ENCODE measurements at places on chromosomes 2 and 18.
A peak's percentile ranks its signal among the peaks of the same experiment; 100 is the strongest.

DNA sequence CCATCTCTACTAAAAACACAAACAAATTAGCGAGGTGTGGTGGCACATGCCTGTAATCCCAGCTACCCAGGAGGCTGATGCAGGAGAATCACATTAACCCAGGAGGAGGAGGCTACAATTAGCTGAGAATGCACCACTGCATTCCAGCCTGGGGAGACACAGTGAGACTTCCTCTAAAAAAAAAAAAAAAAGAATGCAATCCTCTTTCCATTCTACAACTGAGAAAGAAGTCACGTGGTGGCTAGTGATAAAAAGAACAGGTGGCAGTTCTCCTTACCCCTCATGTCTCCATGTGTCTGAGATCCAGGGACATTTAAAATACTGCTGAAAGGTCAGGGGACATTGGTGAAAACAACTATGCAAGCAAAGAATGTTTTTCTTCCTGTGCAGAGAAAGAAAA is 24.4 kb upstream of the GPR39 start:
- no peak for DNase-seq

DNA sequence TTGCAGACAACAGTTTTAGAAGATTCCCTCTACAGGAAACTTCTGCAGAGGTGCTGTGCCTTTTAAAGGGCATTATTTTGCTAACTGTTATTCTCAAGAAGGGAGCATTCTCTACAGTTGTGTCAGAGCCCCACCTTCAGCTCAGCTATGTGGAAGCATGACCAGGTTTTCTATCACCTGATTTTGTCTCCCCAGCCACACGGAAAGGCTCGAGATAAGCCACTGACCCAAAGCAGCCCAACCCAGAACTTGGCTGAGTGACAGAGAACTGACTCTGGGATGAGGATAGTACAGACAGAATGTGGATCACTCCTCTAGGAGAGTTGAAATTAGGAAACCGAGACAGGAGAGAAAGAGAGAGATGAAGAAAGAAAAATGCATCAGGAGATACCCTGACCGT is 10.7 kb downstream of the COL4A4 start:
- DNase-seq, result peak; percentile 2

DNA sequence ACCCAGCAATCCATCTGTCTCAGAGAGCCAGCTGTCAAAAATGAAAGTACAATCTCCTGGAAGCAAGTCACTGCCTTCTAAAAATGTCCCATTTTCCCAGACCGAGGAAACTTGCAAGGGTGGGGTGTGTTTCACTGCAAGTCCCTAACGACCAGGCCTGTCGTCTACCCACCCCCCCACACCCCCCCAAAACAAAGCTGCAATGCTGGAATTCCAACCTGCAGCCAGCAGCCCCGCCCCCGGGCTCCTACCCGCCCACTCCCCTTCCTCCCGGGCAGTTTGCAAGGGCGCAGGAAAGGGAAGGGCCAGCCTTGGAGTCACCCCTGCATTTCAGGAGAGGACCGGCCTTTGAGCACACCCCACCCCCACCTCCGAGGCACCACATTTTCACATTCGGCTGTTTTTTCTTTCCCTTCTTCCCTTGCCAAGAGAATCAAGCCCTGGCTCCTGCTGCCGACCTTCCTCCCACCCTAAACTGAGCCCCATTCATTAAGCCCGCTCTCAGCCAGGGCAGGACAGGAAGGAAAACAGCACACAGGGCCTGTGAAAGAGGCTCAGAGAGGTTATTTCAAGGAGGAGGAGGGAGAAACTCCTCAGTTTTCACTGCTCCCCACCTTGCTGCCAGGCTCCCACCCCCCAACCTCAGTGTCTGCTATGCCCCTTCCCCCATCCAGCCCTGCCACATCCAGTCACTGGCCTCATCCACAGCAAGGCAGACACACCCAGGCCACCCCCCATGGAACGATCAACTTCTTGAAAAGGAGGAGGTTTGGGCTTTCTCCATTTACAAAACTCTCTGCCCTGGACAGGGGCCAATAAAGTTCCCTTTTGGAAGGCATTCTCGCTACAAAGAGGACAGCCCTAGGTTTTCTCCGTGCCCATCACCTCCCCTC is 11.3 kb downstream of the SMAD7 start:
- no peak for DNase-seq

DNA sequence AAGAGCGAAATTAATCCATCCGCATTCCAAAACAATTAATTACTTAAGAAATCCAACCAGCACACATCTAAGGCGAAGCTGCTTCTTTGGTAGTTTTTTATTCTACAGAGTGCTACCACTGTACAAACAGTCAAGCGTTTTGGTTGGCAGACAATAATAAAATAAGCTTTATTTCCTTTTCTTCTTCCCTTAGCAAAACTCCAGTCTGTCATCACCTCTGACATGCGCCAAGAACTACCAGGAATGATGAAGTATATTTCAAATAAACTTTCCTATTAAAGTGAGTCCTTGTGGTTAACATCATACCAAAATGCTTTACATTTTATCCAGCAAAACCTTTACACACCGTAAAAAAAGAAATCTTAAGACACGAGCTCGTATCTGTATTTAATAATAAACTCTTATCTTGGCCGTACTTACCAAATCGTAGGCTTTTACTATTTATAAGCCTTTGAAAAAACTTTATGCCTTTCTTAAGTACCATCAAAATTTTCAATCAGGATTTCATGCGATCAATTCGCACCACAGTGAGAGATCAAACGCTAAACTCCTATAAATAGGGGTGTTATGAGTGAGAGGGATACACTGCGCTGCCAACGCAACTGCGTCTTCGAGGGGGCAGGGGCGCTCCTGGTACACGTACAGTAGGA is 1.3 kb downstream of the ATL2 start:
- DNase-seq, result peak; percentile 29

GRCh38 chr2:60873381-60873780 is 8.0 kb upstream of the REL start:
- DNase-seq, result no peak

DNA sequence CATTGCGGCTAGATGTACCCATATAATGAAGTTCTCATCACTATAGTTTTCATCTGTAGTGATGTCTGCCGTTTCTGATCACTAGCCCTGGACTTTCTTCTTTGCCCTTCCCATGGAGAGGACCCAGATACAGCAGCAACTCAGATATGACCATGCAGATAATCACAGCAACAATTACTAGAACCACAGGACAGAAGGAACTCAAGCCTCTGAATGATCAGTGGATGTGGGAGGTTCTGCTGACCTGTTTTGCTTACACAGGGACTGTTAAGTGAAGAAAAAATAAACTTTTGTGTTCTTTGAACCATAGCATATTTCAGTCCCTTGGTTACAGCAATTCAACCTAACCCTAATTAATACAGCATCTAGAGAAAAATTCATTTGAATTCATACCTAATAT is 62.7 kb downstream of the ACVR1 start:
- no peak for DNase-seq

DNA sequence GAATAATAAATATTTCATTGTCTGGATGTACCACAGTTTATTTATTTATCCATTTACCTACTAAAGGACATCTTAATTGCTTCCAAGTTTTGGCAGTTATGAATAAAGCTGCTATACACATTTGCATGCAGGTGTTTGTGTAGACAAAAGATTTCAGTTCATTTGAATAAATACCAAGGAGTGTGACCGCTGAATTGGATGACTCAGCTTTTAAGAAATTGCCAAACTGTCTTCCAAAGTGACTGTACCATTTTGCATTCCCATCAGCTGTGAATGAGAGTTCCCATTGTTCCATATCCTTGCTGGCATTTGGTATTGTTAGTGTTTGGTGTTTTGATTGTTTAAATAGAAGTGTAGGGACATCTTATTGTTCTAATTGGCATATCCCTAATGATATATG is 36.2 kb upstream of the FMNL2 start:
- DNase-seq, result no peak

DNA sequence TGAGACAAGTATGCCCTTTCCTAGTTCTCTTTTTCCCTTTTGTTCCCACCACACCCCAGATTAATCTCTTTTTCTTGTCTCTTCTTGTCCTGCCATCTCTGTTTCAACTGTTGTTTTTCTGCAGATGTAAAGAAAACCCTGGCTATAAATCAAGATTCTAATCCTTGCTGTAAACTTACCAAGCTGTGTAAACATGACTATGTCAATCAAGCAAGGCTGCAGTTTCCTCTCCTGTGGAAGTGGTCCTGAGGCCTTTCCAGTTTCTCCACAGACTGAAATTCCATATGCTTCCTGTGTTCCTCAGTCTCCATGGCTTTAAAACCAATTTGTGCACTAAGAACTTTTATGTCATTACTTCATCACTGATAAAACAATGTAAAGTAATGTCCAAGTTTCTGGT is 288.8 kb upstream of the PIK3C3 start:
- DNase-seq, result no peak

DNA sequence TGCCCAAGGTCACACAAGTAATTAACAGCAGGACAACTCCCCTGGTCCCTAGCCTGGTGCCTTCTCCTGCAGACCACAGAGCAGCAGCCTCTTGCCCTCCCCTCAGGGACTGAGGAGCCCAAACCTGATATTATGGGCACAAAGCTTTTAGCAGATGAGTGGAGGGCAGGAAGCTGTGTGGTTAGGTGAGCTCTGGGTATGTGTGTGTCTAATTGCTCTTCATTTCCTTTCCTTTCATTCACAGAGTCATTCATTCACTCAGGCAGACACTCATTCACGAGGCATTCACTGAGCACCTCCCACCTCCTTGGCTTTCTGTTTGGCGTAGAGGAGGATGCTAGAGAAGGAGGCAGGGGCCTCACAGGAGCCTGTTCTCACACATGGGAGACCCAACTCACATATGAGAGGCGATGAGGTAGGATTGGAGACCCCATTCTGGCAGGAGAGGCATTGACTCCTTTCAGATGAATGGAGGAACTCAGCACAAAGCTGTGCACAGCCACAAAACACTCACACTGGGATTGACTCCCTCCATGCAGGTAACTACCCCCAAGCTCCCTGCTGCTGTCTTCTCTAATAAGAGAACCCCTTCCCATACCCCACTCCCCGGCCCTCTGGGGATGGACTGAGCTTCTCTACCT is 306.8 kb upstream of the SKOR2 start:
- DNase-seq, result no peak

GRCh38 chr2:80703532-80703931 is 399.0 kb upstream of the LRRTM1 start:
- DNase-seq, result no peak

DNA sequence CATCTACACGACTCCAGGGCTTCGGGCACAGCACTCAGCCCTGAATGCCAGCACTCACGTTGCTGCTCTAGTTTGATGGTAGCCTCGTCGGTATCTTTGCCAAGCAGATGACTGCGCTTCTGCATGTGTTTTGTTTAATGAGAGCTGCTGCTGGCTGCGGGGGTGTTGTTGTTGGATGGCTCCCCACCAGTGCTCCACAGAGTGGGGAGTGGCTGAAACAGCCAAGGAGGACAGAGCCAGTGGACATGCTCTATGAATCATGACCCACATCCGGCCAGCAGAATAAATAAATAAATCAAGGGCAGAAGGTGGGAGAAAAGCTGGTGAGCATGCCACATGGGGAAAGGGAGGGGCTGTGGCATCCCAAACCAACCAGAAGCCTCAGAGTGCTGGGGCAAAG is 131.2 kb upstream of the SOX11 start:
- no peak for DNase-seq

DNA sequence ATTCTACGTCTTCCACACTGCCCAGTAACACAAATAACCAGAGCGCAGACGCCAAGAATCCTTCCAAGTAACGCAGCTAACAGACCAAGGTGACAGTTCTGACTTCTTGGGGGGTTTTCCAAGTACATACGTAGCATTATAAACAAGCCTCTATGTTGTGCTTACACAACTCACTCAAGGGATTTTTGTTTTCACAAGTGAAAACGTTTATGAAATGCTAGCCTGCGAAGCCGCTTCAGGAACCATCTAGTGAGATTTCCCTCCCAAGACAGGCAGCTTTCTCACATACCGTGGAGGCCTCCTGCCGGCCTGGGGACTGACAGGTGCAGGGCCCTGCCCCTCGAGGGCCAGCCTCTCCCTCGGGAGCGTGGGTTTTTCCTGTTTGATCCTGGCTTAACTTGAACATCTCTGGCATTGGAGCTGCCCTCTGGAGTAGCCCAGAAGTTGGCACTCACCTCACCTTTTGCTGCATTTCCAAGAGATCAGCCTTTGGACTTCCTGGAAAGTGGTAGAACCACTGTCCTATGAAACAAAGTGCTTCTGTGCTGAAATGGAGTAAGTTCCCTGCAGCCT is 151.1 kb downstream of the MBP start:
- no peak for DNase-seq

GRCh38 chr2:204177977-204178522 is 241.5 kb downstream of the ICOS start:
- DNase-seq, result peak; percentile 47
